ENCODE measurements at places on chromosomes 3 and 15.

DNA sequence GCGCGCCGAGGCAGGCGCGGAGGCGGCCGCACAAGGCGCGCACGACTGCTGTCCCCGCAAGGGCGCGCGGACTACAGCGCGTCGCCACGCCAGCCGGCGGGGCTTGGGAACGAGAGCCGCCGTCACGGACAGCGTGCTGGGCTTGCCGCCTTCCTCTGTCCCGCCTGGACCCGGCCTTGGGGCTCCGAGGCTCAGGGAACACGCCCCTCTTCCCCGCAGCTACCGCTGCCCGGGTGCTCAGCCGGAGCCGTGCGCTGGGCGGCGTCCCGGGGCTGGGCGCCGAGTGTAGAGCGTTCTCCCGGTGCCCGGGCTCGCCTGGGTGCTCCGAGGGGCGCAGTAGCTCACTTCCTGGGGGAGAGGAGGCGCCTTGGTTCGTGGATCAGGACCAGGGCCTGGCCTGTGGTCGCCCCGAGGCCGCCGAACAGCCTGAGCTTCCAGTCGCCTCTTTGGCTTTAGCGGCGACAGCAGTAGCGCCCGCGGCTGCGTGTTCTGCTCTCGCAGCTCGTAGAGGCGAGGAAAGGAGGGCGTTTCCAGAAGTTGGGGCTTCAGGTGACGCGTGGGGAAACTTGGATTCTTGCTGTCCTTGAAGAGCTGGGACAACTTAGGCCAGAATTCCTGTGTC is 226.7 kb upstream of the C2CD4B start:
- DNase-seq = peak; percentile 32

- DNase-seq = no peak
Observed at GRCh38 chr3:167669699-167670098, 16.0 kb upstream of the WDR49 start.

DNA sequence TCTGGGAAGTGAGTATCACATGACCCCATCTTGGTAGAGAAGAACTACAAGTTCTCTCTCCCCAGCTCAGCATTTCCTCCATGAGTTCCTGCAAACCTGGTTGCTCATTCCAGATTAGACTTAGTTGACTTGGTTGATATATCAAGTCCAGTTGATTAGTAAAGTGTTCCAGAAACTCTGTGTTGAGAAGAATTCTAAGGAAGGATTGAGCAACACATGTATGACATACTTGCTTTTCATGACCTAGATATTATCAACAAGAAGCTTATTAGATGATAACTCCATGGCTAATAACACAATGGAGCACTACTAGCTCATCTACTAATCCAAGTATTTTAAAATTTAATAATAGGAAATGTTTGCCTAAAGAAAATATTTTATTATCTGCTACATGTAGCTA is 6.4 kb upstream of the EID1 start:
- DNase-seq = no peak

GRCh38 chr3:149199474-149199873 is 22.2 kb downstream of the CP start:
- DNase-seq = no peak

GRCh38 chr15:76147906-76148570 is 88.3 kb downstream of the TMEM266 start:
- peak; percentile 44 for DNase-seq

DNA sequence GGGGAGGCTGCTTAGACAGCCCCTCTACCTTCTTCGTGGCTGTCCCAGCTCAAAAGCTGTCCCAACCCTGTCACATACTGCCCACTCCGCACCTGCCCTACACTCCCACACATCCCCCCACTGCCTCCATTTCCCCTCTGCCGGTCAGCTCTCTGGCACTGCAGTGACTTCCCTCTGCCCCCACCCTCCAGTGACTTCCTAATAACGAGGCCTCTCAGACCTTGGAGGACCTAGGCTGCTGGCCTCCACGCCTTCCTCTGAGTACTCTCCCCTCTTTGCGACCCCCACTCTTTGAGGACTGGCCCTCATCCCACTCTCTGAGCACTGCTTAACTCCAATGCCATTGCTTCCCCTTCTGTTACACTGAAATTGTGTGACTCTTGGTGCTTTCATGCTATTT is 45.3 kb downstream of the KY start:
- DNase-seq = no peak

DNA sequence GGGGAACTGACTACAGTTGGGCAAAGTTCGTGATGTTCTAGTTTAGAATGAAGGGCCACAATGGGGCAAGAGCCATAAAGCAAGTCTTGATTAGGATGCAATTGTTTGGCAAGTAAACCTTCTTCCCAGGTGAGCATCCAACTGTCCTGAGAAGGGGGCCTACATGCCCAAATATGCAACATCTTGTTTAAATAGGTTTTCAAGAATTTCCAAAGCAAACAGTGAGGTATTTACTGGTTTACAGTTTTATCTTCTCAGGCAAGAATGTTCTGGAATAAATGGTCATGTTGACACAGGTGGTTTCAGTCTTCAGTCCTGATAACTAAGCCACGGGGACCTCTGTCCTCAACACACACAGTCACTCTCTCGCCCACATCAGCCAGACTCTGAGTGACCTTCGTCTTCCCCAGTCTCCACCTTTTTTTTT is 90.3 kb upstream of the FAM174B start:
- no peak for DNase-seq

DNA sequence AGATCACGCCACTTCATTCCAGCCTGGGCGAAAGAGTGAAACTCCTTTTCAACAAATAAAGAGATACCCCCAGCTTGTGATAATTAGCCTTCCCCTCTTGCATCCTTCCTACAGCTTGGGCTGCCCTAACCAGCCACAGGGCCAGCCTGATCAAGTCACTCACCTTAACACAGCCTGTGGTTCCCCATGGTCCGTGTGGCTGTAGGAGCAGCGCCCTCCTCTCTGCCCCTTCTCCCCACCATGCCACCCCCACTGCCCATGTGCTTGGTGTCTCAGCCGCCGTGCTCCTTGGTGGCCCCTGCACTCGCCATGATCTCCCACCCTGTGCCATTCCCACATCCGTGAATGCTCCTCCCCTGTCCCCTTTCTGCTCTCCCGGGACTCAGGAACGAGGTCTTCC is 13.2 kb upstream of the RPP14 start:
- no peak for DNase-seq

DNA sequence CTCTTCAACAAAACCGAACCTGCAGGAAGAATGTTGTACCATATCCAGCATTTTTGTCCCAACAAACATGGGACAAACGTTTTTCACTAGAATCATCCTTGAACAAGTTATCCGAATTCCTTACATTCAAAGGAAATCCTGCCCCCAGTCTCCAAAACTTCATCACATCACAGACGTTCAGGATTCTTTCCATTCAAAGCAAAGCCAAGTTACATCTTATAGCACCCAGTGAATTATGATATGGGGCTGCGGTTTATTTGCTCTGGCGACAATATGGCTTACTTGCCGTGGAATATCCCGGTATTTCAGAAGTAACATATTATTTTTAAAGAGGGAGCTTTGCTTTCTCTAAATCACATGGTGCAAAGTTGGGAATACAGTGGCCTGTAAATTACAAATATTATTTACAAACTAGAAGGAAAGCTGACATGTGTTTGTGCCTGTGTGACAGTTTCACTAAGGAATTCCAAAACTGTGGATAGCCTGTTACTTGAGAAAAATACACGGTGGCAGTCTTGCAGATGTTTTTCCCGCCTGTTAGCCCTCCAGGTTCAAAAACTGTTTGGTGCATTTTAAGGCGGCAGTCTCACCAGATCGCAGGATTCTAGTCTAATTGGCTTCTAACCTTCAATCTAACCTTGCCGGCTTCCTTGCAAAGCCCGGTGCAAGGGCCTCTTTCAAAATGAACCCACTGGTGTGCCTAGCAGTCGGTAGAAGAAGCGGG is 736 bp upstream of the MBNL1 start:
- DNase-seq = no peak

DNA sequence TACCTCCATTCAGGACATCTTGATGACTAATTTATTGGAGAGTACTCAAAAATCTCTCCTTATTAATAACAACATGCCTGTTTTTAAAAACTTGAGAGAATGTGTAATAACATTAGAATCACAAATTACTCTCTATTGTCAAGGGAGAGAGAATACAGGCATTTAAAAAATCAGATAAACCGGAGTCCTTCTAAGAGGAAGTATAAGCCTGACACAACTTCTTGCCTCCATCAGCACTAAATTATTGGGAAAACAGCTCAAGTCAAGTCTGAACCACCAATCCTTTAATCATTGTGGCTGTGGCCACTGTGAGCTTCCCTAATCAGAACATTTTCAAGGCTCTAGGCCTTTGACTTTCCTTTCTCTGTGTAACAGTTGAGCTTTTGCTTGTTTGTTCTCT is 38.0 kb downstream of the SSR3 start:
- DNase-seq = no peak

GRCh38 chr3:196412704-196413103 is 19.5 kb downstream of the UBXN7 start:
- no peak for DNase-seq

DNA sequence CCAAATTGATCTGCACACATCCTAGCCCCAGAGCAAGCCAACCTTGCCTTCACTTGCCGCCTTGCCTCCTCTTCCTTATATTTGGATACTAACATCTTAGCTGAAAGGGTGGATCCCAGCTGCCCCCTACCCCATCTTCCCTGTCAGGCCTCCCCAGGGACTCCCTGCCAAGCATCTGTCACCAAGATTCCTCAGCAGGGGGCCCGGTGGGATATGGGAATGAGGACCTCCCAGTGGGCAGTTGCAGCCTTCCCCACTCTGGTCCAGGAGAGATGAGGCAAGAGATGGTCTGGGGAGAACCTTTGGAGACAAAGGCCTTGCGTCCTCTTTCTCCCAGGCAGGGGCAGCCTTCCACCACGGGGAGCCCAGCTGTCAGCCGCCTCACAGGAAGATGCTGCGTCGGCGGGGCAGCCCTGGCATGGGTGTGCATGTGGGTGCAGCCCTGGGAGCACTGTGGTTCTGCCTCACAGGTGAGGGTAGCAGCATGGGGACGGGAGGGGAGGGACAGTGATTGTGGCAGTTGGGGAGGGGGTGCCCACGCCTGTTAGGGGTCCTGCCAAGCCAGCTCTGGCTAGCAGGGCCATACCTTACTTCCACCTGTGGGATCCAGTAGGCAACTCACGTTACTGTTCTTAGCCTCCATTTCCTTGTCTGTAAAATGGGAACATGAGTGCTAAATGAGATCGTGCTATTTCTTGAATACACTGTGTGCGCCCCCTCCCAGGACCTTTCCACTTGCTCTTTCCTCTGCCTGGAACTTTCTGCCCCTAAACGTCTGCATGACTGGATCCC is 15.3 kb downstream of the CD276 start:
- DNase-seq = no peak

- DNase-seq = peak; percentile 69
Observed at GRCh38 chr15:40366457-40367370, 8.7 kb downstream of the DISP2 start.

DNA sequence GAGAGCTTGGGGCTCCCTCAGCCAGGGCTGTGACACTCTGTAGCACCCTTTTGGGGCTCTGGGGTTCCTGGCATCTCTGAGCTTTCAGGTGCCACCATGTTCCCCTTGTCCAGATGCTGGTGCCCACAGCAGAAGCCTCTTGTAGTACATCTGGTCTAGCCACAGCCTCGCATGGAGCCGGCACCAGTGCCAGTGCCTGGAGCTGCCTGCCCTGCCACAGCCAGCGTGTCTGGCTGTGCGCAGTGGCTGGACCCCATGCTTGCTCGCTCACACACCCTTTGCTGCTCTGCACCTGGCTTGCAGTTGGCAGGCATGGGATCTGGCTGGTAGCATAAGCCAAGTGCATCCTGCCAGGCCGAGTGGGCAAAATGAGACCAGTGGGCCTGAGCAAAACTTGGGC is 744.8 kb upstream of the GBE1 start:
- DNase-seq = no peak

All from substantia nigra (tissue), 51 donors.